ENCODE measurements at places on chromosomes 5 and 9.

DNA sequence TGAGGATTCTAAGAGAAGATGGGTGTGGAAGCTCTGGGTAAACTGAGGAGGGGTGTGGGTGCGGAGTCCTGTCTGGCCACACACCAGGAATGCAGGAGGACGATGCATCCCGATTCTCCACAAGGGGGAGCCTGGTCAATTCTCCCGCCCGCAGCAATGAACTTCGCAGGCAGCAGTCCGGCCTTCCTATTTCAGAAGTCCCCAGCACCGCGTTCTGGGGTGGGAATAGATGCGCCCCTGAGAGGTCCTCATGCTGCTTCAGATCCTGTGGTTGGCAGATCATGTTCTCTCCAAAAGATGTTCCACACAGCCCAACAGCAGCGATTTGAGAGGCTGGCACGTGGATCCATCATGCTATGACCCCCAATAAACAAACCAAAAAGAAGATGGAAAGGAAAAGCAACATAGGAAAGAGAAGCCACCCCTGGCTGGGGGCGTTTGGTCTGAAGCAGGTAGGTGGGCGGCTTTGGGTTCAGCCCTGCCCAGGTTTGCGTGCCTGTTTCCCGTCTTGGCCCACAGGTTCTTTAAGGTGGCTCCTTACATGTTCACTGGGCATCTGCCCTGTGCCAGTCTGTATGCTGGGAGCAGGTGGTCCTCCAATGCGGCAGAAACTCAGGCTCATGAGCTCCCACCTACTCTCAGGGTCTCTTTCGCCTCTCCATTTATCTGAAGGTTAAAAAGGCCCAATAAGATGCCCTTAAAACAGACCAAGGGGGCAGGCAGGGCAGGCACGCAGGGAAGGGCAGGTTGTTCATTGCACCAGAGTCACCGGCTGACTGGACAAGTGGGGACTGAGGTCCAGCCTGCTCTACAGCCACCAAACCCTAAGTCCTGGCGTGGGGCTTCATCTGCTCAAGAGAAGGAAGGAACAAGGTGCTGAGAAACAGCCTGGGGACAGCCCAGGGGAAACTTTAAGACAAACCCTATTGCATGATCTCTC is 171.6 kb downstream of the PAX5 start:
- DNase-seq, result peak; percentile 18

DNA sequence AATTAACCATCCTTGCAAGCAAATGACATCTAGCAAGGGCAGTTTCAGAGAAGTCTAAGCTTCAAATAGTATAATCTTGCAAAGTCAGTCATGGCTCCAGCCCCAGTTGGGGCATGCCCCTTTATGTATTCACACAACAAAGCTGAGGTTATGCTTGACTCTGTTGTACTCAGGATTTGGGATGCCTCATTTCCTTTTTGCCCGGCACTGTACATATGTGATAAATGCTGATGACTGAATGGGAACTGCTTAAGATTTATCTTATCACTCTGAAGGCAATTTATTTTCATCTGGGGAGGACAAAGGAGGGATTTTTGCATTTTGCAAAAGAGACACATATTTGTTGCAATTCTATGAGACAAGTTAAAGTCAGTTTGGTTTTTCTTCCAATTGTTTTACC is 219.2 kb downstream of the TRPM3 start:
- DNase-seq, result no peak

GRCh38 chr5:68041293-68041692 is 174.3 kb upstream of the PIK3R1 start:
- DNase-seq, result no peak

DNA sequence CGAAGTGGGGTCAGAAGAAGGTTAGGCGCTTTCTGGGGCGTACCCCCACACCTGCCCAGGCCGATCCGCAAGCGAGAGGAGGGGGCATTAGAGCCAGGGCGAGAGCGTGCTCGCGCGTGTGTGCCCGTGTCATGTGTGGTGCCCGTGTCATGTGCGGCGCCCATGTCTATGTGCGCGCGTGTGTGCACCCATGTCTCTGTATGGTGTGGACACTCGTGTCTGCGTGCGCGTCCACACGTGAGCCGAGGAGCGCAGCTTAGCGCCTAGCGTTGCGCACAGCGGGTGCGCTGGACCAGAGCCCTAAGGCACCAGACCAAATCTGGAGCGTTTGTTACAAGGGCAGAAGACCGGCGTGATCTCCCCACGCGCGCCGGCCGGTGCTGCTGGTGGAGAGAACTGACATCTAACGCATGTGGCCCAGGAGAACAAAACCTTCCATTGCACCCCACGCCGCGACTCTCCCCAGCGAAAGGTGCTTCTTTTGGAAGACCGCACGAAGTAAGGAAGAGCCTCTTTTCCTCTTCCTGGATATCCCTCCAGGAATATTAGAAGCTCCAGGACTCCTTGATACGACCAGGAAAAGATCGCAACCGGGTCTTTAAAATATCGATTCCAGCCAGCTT is 644 bp downstream of the NIM1K start:
- no peak for DNase-seq

GRCh38 chr9:108383796-108384195 is 472.0 kb downstream of the ACTL7B start:
- DNase-seq, result no peak

GRCh38 chr5:172864747-172865146 is 30.7 kb downstream of the ERGIC1 start:
- DNase-seq, result no peak

DNA sequence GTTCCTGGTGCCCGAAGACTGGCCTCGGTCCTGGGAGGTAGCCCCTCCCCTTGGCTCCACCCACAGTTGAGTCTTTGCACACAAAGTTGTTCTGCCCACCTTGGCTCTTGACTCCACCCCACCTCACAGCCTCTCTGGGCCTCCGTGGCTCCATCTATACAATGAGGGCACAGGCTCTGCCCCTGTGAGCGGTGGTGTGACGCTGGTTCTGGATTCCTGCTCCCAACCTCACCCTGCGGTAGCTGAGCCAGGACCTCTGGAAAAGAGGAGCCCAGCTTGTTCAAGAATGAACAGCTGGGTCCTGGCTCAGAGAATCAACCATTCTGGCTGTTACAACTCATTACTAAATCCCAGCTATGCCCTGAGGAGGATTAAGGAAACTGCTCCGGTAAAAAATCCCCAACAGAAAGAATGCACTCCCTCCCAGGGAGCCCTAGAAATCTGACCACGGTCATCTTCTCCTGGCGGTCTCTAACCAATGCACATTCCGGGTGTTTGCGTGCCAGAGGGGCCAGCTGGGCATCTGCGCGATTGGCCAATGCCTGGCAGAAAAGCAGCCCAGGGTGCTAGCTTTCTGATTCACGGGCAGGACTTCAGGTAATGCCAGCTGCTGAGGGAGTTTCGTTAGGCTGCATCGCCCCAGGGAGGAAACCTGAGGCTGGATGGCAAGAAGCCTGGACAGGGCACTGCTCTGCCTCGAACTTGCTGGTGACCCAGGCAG is 9.9 kb upstream of the GRHPR start:
- DNase-seq, result no peak

GRCh38 chr5:63008195-63008594 is 429.6 kb downstream of the LRRC70 start:
- DNase-seq, result no peak

DNA sequence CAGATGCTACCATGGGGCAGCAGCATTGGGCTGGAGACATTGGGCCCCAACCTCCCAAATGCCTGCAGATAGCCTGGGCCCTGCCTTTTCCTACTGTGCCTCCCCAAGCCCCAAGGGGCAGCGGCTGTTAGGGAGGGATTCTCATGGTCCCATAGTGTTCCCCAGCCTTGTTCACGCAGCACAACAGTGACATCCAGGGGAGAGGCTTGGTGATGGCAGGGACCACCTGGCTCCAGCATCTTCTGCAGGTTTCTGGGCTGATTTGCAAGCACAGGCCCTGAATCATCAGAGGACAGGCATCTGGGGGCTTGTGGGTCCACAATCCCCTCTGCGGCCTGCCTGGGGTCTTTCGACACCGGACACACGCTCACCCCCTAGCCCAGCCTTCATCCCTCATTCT is 354.6 kb downstream of the SLIT3 start:
- no peak for DNase-seq
